Common myeloid progenitor, CD34-positive (primary cell): ENCODE measurements at places on chromosomes 4 and X.

GRCh38 chrX:22220941-22221340 is 51.8 kb upstream of the CBLL2 start:
- no peak for DNase-seq

DNA sequence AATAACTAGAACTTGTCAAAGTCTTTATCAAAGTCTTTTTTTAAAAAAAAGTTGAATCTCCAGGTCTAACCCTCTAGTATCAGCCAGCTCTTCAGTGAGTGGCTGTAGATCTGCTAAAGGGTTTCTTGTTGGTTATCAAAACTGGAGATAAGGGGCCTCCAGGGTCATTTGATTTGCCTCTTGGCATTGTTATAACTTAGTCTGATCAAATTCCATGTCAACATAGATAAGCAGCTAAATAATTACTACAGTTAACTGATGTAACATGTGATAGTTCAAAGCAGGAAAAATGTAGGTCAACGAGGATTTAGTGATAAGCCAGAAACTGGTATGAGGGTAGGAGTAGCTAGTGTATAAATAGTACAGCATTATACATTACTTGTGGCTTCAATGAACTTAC is 465.1 kb downstream of the PDHA2 start:
- DNase-seq: no peak

DNA sequence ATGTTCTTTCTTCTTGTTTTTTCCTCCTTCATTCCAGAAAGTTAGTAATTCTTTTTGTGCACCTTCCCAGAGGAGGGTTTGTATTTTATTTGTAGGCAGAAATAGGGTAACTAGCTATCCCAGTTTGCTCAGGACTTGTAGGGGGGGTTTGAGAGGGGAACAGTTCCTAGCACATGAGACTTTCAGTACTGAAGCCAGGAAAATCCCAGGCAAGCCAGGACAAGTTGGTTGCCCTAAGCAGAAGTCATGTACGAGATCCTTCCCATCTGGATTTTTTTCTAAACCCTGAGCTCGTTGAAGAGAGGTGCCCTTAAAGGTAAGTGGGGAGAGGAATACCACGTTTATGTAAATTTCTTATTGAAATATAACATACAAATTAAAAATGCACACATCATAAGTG is 15.6 kb upstream of the TAB3 start:
- no peak for DNase-seq

DNA sequence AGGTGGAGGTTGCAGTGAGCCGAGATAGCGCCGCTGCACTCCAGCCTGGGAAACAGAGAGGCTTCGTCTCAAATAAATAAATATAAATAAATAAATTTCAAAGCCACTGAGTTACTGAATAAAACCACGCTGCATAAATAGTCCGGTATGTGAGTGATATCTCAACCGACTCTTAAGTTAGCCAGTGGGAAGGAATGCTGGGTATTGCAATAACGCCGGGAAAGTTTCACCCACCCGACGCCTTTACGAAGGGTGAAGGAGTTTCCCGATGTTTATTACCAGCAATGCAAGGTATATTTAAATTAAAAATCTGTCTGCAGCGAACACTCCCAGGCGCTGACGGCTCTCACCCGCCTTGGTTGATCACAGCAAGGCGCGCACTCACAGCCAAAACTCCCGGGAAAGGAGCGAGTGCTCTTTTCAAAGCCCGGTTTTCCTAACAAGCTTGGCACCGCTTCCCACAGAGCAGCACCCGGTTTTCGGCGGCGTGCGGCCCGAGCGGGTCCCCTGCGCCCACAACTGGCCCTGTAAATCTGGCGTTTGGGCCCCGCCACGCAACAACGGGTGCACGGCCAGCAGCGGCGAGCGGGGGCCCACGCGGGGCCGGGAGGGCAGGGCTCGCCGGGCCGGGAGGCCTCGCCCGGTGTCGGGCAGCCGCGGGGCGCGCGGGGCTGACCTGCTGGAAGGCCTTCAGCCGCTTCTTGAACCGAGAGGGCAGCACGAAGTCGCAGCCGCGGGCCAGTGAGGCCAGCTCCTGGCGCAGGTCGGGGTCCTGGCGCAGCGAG is 13.7 kb downstream of the PPP2R3B start:
- no peak for DNase-seq

DNA sequence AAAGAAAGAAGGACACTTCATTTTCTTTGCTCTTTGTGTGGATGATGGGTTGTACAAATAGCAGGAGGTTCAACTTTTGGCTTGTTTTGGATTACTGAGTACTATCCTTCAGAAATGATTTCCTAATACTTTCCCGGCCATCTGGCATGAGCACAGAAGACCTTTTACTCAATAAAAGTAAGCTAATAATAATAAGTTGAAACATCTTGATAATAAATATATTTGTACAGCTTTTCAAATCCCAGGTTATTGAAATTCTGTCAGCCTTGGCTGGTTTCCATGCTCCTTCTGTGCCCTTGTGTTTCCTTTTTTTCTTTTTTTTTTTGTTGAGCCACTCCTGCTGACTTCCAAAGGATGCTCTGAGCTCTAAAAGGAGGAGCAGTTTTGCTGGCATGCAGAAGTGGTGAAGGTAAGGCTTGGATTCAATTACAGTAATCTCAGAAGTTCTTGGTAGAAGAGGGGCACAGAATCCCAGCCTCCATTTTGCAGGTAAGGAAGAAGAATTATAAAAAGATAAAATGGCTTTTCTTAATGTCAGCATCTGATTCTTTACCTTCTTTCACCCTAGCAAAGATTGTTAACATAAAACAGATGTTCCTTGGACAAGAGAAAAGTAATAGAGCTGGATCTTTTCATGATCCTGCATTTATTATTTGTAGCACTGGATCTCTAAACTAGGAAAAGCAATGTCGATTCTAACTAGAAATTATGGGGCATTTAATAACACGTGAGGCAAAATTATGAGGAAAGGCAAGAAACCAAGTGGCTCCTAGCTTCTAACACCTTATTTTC is 31.9 kb downstream of the REPS2 start:
- no peak for DNase-seq
